ENCODE measurements at places on chromosomes 2 and 18.
A peak's percentile ranks its signal among the peaks of the same experiment; 100 is the strongest.

GRCh38 chr2:2842466-2842865, 511.4 kb upstream of the MYT1L start:
- no peak for DNase-seq

- no peak for DNase-seq
These were observed 248.5 kb upstream of the SESTD1 start for GRCh38 chr2:179513181-179513580.

DNA sequence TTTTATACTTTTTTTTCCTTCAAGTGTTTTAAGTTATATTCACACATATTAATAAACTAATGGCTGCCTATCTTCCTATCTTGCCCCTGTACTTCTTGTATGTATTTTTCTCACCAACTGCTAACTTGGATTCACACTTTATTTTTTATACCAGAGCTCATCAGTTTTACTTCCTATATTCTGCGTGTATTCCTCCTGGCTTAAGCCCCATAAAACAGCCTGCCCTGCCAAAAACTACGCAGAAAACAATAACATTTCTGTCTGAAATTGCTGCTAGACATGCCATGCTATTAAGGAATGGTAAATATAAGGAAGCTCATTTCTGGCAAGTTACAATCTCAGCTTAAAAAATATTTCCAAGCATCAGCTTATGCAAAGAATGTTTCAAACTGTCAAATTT, 172.3 kb downstream of the UBE2E3 start:
- no peak for DNase-seq

GRCh38 chr18:39487932-39488331, 1922.3 kb upstream of the CELF4 start:
- DNase-seq: no peak

- no peak for DNase-seq
These were observed 167.7 kb upstream of the SLC14A2 start for GRCh38 chr18:45447355-45448265.

DNA sequence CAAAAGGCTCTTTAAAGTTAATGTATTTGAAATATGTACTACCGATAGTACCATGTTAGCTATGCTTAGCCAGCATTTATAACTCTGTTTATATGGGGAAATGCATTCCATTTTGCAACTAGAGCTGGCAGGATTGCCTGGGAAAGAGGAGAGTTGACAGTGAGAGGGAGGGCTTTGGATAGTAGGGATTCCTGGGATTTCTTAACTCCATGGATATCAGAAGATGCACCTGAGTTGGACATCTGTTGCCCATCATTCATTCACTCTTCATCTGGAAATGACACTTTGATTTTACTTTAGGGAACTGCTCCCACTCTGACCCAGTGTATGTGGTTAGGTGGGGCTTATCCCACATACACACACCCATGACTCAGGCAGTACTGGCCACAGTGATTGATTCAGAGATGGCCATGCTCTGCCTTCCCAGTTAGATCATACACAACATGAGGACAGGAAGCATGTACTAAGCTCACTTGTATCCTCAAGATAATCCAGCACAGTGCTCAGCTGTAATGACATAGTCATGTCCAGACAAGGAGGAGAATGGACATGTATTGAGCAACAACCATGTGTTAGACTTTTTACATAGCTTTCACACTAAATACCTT, 248.8 kb downstream of the MREG start:
- no peak for DNase-seq

GRCh38 chr2:235127931-235128330, 176.1 kb downstream of the SH3BP4 start:
- DNase-seq: no peak

DNA sequence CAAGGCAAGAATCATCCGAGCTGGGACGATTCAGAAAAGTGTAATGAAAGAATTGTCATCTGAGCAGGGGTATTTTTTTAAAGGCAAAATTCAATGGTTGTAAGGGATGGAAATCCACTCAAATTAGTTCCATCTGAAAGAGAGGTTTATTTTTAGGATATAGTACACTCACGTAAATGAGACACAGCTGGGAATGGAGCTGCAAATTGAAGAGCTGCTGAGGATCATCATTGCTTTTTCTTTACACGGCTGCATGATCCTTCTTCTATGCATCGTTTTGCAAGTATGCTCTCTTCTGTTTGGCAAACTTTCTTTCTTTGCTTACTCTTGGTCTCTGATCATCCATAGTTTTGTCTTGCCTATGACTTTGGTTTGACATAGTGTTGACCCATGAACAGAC, 27.4 kb upstream of the CUL3 start:
- no peak for DNase-seq

GRCh38 chr2:231015478-231015877, 19.6 kb downstream of the SPATA3 start:
- DNase-seq: no peak

DNA sequence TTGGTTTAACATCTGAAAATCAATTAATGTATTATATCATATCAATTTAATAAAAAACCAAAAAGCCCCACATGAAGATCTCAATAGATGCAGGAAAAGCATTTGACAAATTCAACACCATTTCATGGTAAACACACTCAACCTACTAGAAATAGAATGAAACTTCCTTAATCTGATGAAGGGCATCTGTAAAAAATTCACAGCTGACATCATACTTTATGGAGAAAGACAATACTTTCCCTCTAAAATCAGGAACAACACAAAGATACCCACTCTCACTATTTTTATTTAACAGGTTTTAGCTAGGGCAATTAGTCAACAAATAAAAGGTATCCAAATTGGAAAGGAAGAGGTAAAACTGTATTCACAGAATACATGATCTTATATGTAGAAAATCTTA, 303.0 kb upstream of the ZEB2 start:
- no peak for DNase-seq

DNA sequence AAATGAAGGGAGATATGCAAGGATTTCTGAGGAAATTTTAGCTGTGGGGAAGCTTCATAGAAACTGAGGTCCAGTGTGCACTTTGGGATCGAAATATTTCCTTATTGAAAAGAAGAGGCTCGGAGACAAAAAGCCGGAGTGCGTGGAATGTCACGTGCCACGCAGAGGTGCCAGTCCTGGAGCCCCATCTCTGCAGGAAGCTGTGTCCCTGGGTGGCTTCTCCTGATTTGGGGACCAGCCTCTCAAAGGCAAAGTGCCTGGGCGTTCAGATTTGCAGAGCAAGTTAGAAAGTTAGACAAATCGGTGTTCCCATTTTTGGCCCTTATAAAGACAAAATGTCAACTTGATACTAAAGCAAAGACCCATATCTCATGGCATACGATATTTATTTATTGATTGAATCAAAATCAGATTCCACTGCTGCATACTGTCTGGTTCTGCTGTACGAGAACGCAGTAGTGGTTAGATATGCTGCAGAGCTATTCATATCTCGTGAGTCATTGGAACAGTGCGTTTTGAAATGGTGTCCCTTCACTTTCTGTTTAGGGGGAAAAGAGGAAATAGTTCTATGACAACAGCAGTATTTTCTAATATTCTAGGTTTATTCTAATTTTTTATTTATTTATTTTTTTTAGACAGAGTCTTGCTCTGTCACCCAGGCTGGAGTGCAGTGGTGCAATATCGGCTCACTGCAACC, 9.1 kb upstream of the ATG16L1 start:
- DNase-seq: no peak

DNA sequence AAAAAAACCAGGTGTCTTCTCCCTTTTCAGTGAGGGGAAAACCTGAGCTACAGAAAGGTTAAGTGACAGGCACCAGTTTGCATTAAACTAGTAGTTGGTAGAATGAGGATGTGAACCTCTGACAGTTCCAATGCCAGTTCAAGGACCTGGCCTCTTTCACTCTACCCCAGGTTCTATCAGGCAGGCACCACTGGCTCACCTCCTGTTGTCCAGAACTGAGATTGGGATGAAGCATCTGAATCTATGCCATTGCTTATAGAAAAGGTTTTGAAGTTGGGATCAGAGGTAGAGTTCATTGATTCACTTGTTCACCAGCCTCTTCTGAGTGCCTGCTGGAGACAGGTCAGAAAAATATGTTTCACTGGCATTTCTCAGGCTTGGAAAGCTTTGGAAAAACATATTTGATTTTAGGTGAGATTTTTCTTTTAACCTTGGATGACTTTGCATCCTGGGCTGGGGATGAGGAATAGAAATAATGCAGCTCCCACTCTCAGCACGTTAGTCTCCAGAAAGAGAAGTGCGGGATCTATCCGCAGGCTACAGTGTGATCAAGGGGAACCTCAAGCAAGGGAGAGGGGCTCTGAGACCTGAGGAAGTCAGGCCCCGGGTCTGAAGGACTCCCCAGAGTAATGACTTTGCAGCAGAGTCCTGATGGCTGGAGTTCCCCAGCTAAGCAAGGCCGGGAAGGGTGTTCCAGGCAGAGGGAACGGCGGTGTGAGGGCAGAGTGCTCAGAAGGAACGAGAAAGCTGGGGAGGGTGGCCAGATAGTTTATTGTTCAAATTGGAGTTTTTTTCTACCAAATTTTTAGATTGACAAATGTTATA, 250.3 kb downstream of the MYCN start:
- no peak for DNase-seq

DNA sequence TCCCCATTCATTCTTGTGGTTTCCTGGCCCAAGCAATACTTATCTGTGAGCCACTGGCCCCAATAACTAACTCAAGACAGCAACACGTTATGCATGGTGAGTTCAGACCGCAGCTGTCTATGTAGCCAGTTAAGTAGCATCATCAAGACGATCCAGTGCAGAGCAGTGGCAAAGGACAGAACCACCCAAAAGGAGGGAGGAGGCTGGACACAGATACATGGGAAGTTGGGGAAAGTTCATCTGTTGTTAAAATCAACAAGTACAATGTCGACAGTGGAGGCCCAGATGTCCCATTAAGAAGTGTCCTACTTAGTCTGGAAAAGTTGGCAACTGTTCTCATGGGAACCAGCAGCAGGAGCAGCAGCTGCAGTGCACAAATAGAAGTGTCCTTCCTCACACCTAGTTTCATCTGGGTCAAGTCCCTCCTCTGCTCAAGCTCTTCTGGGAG, 106.9 kb upstream of the THOC1 start:
- DNase-seq: no peak

GRCh38 chr18:51089691-51090090, 59.7 kb downstream of the SMAD4 start:
- DNase-seq: no peak

GRCh38 chr2:232412986-232413385, 6.3 kb downstream of the ALPG start:
- peak; percentile 23 for DNase-seq

DNA sequence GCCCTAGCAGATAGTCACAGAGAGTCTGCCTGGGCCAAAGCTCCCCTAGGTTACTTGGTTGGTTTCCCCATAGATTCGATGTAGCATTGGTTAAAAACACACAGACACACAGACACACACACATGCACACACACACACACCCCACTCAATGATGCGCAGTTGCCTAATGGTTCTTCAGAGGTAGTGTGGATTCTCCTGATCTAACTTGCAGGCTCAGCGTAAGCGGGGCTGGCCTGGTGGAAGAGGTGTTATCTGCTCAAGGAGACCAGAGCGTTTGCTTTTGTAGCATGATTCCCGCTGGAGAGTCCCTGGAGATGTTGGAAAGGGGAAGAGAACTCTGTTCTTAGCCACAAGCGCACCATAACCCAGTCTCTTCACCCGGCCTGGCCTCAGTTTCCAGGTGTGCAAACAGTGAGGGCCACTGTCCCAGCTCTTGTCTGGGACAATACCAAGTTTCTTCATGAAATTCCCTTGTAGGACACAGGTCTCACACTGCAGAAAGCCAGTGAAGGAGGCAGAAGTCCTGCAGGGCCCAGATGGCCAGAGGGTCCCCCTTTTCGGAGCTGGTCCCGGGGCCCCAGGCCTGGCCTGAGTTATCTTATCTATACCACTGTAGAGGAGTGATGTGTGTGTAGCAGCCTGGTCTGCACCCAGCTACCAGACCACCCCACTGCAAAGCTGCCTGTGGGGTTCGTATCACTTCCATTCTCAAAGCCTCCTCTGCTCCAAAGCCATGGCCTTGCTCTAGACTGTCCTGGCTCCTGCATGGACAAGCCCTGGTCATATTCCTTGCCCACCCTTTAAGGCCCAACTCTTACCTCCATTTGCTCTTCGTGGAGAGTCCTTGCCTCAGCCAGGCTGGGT, 3.7 kb downstream of the ACKR3 start:
- peak; percentile 36 for DNase-seq

- peak; percentile 71 for DNase-seq
These were observed 34.5 kb downstream of the PCBP1 start for GRCh38 chr2:70121627-70122372.

- peak; percentile 49 for DNase-seq
These were observed 753.0 kb downstream of the CNTNAP5 start for GRCh38 chr2:124778076-124778475.

DNA sequence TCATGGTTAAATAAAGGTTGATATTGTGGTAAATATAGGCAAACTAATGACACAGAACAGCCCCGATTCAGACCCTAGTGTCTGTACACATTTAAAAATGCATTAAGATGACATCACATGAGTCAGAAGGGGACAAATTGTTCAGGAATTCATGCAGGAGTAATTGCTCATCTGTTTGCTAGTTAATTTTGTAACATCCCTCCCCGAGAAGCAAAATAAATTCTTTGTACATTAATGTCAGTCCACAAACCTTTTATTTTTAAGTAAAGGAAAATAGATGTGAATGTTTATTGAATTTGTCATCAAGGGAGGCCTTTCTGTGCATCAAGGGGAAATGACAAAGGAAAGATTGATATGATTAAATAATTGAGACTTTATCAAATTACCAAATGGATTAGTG, 69.9 kb downstream of the SH3BP4 start:
- no peak for DNase-seq

DNA sequence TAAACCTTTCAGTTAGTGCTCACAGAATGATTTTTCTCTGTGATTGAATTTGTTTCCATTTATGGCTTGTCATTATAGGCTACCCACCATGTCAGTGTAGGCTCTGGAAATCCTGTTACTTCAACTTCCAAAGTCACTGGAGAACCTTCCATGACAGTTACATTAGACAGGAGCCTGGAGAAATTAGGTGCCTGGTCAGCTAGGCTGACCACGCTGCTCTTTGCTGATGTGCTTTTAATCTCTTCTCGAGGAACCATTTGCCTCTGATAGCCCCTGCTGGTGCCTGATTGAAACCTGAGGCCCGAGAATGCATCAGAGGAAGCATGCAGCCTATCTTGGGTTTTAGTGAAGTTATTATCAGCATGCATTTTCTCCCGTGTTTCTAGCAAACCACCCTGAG, 29.6 kb upstream of the TTN start:
- DNase-seq: peak; percentile 76

DNA sequence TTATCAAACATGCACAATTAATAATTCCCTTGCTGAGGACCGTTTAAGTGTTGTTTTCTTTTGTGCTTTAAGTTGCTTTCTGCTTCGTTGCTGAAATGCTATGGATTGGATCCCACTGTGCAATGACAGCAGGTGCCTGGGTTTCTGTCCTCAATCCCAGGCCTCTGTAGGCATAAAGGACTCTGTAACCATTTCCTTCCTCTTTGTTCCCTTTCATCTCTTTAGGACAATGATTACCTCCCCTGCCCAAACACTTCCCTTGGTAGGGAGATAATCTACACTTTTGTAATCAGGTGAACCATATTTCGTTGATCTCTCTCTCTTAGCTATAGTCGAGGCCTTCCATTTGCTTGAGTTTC, 58.6 kb upstream of the LYPD6B start:
- no peak for DNase-seq
